ELF-1 (cell line): ENCODE measurements at places on chromosomes 5 and 9.

DNA sequence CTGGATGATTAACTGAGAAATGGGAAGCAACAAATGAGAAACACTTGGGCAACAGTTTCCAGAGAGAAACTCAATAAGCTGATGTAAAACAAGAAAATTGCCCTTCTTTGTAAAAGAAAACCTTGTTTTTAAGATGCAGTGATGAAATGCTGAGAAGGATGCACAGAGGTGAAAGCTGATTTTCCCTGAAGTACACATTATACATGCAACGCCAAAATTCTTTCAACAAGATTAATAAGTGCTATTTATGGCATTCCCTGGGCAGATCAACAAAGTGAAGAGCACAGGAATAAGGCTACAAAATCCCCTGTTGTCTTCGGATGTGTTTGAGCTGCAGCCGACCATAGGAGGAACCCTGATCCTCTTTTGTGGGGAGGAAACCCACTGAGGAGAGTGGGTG, 208.0 kb upstream of the ANKH start:
- no peak for DNase-seq

DNA sequence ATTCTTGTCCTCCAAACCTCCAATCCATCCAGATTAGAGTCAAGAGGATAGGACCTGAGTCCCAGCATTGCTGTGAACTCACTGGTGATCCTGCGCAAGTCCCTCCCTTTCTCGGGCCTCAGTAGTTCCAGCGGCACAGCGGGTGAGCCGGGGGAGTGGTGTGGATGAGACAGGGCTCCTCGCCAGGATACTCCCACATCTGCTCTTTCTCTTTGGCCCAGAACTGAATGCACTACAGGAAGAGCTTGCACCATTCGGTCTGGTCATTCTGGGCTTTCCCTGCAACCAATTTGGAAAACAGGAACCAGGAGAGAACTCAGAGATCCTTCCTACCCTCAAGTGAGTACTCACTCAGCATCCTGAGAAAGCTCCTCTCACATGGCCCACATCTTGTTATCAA, 6.3 kb downstream of the GPX3 start:
- DNase-seq, result no peak

DNA sequence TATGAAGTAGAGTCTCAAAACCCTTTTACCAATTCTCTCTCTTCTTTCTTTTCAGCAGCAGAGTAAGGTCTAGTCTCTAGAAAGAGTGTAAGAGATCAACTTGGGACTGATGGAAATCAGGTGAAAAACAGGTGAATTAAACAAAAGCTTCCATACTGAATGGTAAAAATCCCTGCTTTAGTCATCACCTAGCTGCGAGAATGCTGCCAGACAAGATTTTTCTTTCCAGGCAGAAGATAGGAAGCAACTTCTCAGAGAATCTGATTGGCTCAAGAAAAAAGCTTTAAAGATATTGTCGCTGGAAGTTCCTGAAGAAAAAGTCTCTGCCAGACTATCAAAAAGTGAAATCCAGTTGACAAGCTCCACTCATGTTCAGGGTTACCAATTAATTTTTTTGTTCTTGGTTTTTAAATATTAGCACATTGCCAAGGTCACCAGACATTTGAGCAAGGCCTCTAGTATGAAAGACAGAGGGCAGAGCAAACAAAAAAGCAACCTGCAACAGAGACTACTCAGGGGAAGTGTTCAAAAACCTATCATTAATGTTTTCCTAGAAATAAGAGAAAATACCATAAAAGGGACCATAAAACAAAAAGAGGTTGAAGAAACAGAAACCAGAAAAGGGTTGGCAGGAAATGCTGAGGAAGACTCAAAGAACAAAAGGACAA, 9.3 kb downstream of the CDO1 start:
- peak; percentile 14 for DNase-seq

DNA sequence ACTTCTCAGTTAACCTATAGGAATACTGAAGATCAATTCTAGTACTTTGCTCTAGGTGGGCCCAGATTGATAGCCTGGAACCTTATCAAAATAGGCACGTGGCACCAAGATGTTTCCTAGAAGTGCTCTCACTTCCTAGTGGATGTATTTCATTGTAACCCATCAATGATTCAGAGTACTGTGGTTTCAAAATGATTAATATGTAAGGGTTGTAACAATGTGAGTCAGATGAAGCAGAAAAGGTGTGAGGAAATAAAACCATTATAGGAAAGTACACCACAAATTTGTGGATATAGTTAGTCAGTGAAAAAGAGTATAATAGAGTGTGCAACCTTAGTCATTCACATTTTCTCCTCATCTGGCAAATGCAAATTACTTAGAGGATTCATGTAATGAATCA, 177.3 kb upstream of the FST start:
- DNase-seq, result no peak

DNA sequence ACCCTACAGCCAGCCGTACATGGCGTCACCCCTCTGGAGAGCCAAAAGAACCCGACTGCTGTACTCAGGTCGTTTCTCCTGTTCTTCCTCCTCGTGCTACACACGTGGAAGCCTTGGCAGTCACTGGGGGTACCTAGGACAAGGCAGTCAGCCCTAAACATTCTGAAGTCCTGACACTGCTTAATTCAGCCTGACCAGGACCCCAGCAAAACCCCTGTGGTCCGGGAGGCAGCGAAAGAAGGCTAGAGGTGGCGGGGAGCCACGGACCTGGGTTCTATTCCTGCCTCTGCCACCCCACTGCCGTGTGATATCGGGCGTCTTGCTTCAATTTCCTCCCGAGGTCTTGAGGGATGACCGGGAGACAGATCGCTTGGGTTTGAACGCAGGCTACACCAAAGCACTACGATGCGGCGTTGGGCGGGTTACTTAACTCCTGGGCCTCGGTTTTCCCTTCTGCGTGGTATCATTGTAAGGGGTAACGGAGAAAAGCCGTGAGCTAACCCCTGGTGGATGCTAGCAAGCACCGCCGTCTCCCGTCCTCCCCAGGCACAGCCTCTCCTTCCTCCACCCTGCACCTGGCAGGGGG, 429 bp upstream of the ARL10 start:
- peak; percentile 21 for DNase-seq

DNA sequence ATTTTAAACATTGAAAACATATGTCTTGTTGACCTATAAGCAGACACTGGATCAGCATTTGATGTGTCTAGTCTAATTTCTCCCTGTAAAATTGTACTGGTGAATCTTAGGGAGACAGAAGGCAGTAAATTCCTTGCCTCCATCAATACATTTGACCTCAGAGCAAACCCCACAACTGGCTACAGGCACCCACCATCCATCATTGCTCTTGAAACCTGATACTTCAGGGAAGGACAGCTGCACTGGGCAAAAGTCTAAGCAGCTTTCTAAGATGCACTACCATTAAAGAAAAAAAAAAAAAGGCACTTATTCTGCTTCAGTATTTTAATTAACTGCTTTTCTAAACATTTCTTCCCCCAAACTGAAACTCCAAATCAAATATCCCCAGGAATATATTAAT, 1051.3 kb upstream of the DMAC1 start:
- DNase-seq, result peak; percentile 16

DNA sequence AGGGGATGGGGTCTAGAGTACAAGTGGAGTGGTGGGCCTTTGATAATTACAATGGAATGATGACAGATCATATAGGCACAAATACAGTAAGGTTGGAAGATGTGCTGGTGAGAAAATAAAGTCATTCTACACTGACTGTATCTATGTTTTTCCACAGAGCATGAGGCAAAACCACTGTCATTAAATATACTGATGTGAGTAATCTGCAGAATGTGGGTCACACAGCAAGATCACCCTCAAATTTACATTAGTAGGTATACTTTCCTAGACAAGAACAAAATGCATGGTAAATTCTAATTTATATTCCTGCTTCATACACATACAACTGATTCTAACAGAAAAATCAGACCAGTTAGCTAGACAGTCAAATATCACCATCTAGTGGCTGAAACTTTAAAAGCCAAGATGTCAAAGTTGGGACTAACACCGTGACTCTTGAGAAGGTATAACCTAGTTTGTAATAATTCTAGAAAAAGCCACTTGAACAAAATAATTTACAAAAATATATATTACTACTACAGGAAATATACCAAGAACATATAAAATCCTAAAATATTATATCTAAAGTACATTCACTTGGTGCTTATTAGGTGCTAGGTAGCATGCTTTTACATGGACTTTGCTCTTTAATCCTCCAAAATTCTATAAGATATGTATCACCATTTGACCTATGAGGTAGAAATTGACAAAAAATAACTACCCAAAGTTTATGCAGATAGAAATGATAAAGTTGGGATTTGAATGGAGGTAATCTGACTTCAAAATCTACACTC, 19.5 kb downstream of the TTC33 start:
- DNase-seq, result no peak
